ENCODE measurements at places on chromosomes 7 and 10. TPM values are rescaled to one million over a fixed set of nuclear protein-coding genes. Genes with fewer than 3 reads are reported as not detected.
A peak's percentile ranks its signal among the peaks of the same experiment; 100 is the strongest.

Gene TMEM184A
- total RNA-seq = 0.28 TPM

Gene MKLN1
- 65.8 TPM for total RNA-seq

Gene PLXNA4
- total RNA-seq = under 0.01 TPM

Gene SVOPL
- total RNA-seq = not detected

Gene CYP3A4
- not detected for total RNA-seq

Gene TMEM273
- total RNA-seq = not detected

DNA sequence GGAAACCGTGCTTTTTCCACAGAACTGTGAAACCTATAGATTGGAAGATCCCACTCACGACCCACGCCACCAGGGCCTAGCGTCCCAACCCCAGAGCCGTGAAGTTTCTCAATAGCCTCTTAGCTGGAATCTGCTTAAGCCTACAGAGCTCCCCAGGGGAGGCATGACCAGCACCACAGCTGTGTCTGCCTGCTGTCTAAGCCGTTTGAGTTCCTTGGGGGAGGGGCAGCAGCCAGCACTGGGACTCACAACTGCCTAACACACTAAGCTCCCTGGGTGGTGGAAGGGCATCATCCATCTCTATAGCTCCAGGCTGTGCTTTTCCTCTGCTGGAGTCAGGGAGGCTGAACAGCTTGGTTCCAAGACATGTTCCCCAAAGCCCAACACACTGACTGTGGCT, 26.0 kb upstream of the TMEM140 start:
- DNase-seq = no peak

- DNase-seq = peak; percentile 10
These were observed 163.3 kb downstream of the GRID1 start for GRCh38 chr10:86203162-86203905.

DNA sequence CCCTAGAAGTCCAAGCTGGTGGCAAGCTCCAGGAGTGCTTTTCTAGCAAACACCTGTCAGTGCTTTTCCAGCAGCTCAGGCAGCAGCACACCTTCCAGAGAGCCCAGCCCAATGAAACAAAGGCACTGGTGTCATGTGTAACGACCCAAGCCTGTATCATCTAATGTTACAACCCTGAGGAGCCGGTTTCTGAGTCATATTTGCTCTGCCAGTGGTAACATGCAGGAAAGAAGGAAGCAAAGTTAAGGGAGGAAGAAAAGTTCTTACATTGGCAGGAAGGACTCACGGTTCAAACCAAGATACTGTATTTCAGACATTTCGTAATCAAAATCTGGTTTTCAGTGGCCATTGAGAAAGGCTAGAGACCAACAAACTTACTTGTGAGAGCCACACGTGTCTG, at the start of gene ANKRD22:
TSS of gene ANKRD22 (minus strand) at position 139 of the 400 bp plus-strand sequence. CDS start 237 bp downstream, outside the sequence.
- DNase-seq = peak; percentile 75

DNA sequence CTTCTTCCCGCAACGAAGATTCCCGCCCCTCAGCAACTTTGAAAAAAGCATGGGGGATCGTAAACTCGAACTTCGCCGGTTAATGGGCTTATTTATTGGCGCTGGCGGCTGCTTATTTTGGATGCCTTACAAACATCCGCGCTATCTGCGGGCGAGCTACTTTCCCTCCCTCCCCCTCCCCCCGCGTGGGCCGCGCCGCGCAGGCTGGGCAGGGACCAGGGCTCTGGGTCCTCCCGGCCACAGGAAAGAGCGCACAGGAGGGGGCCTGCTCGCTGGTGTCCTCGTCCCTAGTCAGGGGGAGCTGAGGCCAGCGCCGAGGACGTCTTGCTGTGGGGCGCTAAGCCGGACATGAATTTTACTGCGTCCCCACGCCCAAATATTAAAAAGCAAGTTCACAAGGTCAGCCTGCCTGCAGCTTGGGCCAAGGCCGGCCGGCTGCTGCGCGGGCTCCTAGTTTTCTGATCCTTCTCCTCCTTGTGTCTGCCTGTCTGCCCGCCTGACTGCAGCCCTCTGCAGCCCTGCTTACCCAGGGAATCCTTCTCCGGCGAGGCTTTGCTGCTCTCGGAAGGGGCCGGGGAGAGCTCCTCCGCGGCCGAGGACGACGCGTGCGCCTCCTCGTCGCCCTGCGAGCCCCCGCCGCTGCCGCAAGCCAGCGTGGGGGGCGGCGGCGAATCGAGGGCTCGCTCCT, 1.2 kb downstream of the HOXA10 start:
- DNase-seq = no peak

- no peak for DNase-seq
These were observed 45.6 kb downstream of the CHCHD3 start for GRCh38 chr7:133036289-133036688.

GRCh38 chr7:47008461-47008860, 573.5 kb downstream of the TNS3 start:
- peak; percentile 3 for DNase-seq

DNA sequence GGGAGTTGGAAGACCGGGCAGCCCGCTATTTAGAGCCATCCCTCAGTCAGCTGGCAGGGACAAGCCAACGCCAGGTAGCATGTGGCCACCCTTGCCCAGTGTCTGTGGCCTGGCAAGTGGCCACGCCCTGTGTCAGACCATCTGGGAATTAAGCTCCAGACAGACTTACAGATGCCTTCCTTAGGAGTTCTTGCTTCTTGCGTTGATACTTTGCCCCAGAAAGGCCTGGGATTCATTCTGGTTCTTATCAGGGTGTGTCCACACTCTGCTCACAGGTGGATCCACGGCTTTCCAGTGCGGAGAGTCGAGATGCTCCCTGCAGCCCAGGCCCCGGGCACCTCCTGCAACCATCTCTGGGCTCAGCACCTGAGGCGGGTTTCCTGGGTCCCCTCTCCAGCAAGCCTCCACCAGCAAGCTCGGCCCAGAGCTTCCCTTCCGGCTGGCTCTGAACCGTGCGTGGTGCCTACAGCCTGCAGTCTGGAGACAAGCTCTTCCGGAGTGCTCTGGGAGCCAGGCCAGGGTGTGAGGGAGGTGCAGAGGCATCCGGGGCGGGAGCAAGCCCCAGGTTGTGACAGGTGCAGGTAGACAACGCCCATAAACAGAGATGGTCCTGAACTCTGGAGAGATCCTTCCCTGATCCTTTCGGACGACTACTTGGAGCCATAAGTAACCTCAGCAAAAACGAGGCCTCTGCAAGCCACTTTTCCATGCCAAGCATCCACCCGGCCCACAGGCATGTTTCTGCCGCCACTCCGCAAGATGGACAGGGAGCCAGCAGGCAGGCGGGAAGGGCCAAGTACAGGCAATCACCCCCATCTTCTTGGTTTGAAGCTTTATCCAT, 32.3 kb upstream of the PPIF start:
- no peak for DNase-seq

DNA sequence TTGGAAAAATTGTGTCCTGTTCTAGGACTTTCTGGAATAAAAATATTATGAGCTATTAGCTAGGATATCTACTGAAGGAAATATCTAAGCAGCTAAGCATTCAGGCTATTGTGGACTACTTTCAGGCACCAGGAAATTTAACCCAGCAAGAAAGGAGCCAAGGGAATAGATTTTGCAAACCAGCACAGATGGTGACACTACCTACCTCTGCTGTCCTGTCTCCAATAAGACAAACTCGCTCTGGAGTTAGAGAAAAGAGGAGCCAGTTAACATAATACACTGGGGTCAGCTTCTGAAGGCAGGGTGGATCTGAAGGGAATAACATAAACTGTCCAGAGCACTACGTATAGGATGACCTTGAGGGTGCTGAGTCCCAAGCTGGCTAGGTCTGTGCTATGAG, 223.7 kb upstream of the PRSS58 start:
- DNase-seq = peak; percentile 53

DNA sequence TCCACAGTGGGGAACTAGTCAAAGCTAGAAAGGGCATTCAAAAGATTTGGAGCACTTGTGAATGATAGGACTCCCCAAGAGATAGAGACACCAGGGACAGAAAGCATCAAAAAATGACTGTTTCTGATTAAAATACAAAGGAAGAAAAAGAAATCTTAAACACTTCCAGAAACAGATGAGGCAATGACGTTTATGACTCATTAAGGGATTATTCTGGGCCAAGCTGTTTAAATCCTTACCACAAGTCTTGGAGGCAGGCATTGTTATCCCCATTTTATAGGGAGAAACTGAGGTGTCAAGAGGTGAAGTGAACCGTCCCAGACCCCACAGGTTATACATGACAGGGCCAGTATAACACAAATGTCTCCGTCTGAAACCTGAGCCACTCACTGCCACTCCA, 68.3 kb upstream of the AMPH start:
- DNase-seq = peak; percentile 50

DNA sequence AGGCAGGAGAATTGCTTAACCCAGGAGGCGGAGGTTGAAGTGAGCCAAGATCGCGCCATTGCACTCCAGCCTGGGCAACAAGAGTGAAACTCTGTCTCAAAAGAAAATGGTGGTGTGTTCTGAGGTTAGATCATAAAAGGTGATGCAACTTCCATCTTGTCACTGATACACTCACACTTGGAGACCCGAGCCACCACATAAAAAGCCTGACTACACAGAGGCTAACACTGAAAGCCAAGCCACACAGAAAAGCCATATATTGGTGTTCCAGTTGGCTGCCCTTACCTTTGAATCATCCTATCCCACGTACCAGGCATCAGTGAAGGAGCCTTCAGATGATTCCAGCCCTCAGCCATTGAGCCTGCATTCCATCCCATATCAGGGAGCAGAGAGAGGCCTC, 4.0 kb downstream of the MORN4 start:
- no peak for DNase-seq

- no peak for DNase-seq
These were observed 213.8 kb downstream of the ZMYND11 start for GRCh38 chr10:349081-349480.

All from IMR-90 (cell line).